SW 1271 (cell line): ENCODE measurements at places on chromosomes 1 and 21.

DNA sequence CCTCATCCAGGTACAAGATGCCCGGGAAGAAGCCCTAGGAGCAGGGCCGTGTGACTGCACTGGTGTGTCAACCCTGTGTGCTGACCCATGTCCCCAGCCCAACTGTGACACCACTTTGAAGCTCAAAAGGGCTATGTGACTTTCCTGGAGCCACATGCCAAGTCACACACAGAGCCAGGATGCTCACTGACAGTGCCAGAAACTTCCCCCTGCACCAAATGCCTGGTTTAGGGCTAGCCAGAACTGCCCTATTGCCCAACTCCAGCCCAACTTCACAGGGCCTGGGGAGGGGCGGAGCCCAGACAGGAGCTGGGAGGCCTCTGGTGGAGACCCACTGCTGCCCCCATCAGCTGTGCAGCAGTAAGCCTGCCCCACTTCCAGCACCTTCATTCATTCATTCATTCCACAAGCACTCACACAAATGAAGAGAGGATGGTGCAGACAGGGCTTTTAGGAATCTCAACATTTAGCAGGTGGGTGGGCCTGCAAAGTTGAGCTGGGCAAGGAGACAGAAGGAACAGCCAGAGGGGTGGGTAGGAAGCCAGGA is 36.7 kb downstream of the KCNQ4 start:
- DNase-seq = no peak

GRCh38 chr1:50522691-50523342 is 99.6 kb upstream of the DMRTA2 start:
- DNase-seq = no peak

GRCh38 chr1:59816318-59816878 is 1.6 kb downstream of the HOOK1 start:
- no peak for DNase-seq

- no peak for DNase-seq
Measured at GRCh38 chr1:198977909-198978308, 339.1 kb downstream of the PTPRC start.

- no peak for DNase-seq
Measured at GRCh38 chr1:19436716-19437476, 48.4 kb downstream of the CAPZB start.

DNA sequence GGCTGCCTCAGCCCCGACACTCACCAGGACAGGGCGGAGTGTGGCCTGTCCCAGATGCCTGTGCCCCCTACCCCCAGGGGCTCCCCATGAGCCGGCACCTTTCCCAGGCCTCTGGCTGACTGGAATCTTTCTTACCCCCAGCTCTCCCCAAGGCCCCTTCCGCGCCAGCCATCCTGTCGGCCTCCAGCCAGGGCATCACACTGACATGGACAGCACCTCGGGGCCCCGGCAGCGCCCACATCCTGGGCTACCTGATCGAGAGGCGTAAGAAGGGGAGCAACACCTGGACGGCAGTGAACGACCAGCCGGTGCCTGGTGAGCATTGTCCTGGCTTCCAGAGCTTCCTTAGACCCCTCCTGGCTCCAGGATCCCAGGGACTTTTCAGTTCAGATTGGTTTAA is 26.5 kb downstream of the IGFN1 start:
- DNase-seq = no peak

- no peak for DNase-seq
Measured at GRCh38 chr1:208179961-208180409, 64.2 kb downstream of the PLXNA2 start.

DNA sequence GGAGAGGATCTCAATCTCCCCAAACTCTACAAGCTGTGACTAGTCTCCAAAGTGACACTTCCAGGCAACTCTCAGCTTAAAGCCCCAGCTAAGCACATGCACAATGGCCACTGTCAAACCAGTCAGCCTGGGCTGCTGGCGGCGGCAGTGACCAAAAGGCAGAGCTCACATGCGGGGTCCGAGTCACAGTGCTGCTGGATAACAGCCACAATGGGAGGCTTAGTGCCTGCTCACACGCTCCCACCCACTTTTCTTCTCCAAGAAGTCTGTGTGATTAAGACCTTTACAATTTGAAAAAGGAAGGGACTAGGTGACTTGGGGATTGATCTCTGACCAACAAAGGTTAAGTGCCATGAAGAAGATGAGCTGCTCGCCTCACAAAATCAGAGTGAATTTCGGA is 16.8 kb downstream of the RIPK4 start:
- DNase-seq = no peak

DNA sequence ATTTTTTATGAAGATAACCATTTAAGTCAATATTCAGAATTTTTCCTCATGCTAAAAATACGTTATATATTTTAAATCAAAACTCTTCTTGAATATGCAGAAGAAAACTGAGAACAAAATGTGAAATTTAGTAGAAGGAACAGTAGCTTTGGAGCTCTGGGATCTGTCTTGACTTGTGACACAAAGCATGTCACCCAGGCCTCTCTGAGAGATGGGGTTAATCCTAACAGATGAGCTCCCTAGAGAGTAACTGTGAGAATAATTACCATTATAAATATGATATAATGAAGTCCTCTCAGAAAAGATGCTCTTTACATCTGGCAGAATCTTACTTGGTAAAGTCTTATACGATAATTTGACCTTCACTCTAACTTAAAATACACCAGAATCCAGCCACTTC is 272.0 kb downstream of the PTPRC start:
- DNase-seq = no peak

DNA sequence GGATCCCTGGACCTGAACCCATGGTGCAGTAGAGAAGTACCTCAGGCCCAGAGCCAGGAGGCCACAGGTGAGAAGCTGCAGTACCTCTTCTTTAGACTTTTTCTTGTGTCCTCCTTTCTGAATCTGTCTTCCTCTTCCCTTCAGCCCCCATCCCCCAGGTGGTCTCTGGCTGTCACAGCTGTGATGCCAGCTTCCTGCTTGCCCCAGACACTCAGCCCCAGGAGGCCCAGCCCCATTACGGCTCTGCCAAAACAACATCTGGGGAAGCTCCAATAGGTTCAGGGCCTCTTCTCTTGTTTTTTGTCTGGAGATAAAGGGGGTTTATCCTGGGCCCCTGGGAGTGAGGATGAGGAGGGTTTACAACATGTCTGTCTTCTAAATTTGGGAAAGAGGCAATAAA is 9.5 kb upstream of the BTG2 start:
- no peak for DNase-seq

- no peak for DNase-seq
Measured at GRCh38 chr1:221576268-221576667, 165.6 kb downstream of the DUSP10 start.
